ENCODE measurements at places on chromosomes 5 and 9. TPM values are rescaled to one million over a fixed set of nuclear protein-coding genes. Genes with fewer than 3 reads are reported as not detected.

- H3K27me3 ChIP-seq, result no peaks in the 10 kb centered on the region
- DNase-seq, result no peak
- no peak overlapping the region for H3K27ac ChIP-seq
These were observed 773.0 kb downstream of the MTRR start for GRCh38 chr5:8641786-8642505.

GRCh38 chr5:102863058-102863457, 108.0 kb downstream of the PAM start:
- no peak for DNase-seq
- H3K27ac ChIP-seq, result peak overlapping the region; percentile 92
- H3K36me3 ChIP-seq, result no peaks in the 10 kb centered on the region
- H3K4me3 ChIP-seq, result no peak overlapping the region

Gene ARID3C
- total RNA-seq, result not detected

Gene CXXC5
- total RNA-seq, result 49.8 TPM

Gene NACC2
- 25.1 TPM for total RNA-seq

Gene RPL35
- total RNA-seq, result 1,307 TPM

GRCh38 chr9:89677702-89678395, 73.0 kb downstream of the GADD45G start:
- no peaks in the 10 kb centered on the region for H3K36me3 ChIP-seq
- no peak for DNase-seq
- no peak overlapping the region for H3K27ac ChIP-seq
- H3K4me1 ChIP-seq, result peaks cover 41% of the 10 kb centered on the region
- H3K27me3 ChIP-seq, result no peaks in the 10 kb centered on the region

Gene RGS3
- total RNA-seq, result 14.6 TPM

GRCh38 chr5:91244380-91245073, 138.6 kb downstream of the ARRDC3 start:
- H3K36me3 ChIP-seq, result no peaks in the 10 kb centered on the region
- no peak for DNase-seq
